ENCODE measurements at places on chromosomes 5 and 9. TPM values are rescaled to one million over a fixed set of nuclear protein-coding genes. Genes with fewer than 3 reads are reported as not detected.

PCSK1 gene
- total RNA-seq = under 0.01 TPM

ZFYVE16 gene
- 26.0 TPM for total RNA-seq

PTCH1 gene
- total RNA-seq = 4.1 TPM

CNTNAP3 gene
- 7.2 TPM for total RNA-seq

Data from nasal cavity respiratory epithelium epithelial cell of viscerocranial mucosa (primary cell).